Stimulated activated CD4-positive, alpha-beta T cell treated with anti-CD3 and anti-CD28 coated beads, Interleukin-1b, Interleukin-23, amount 100 ng/mL, for 1 hour (primary cell): ENCODE measurements at places on chromosomes 7 and 10.

GRCh38 chr10:91758303-91759146 lies 39.7 kb upstream of the TNKS2 start:
- no peak for DNase-seq

- DNase-seq: no peak
Observed at GRCh38 chr7:26293569-26294308, 2.1 kb downstream of the SNX10 start.

DNA sequence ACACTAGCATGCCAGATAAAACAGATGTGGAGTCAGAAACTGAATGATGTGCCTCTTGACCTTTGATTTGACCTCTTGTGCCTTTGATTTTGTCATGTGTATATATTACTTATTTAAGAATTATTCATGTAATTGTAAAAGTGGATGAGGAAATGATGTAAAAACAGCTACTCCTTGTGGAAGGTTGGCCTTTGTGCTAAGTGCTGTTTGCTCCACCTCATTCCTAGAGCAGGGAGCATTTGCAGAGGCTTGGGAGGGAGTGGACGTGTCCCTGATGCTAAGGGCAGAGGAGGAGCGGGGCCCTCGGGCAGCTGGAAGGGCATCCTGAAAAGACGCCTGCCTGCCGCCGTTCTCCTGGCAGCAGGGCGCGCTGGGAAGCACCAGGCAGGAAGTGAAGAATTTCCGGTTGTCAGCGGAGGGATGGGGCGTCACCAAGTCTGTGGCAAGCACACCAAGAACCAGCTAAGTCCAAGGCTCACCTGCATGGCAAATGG lies 197.6 kb upstream of the ZNF32 start:
- DNase-seq: peak; percentile 5

GRCh38 chr7:36281945-36282717 lies 107.5 kb upstream of the ANLN start:
- no peak for DNase-seq

DNA sequence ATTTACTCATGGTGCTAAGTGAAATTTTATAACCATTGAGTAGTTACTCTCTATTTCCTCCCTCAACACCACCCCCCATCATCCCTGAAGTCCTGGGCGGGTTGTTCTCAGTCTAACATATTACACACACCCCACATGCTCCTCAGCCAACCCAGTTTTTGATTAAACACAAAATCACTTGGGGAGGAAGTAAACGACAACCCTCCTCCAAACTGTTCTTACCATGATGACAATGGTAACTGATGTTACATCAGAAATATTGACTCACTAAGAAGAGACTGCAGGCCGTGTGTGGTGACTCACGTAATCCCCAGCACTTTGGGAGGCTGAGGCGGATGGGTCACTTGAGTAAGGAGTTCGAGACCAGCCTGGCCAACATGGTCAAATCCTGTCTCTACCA lies 44.2 kb downstream of the RAB11FIP2 start:
- DNase-seq: no peak

GRCh38 chr7:112495156-112495788 lies 14.5 kb downstream of the LSMEM1 start:
- no peak for DNase-seq

GRCh38 chr7:9691286-9691685 lies 1257.9 kb downstream of the NXPH1 start:
- DNase-seq: no peak

DNA sequence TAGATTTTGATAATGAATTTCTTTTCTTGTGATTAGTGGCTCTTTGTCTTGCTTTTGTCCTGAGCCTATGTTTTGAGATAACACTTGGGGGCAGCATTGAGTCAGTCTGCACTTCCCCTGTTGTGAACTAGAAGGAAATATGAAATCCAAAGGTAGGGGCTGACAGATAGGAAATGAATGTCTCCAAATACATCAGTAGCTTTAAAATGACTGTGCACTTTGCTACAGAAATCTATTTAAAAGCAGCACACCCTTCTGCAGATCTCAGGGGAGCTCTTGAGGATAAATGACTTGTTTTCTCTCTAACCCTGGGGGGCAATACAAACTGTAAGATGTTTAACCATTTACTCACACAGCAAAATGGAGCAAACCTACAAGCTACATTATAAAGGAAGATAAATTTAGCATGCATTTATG lies 176.0 kb upstream of the MYO3A start:
- no peak for DNase-seq

DNA sequence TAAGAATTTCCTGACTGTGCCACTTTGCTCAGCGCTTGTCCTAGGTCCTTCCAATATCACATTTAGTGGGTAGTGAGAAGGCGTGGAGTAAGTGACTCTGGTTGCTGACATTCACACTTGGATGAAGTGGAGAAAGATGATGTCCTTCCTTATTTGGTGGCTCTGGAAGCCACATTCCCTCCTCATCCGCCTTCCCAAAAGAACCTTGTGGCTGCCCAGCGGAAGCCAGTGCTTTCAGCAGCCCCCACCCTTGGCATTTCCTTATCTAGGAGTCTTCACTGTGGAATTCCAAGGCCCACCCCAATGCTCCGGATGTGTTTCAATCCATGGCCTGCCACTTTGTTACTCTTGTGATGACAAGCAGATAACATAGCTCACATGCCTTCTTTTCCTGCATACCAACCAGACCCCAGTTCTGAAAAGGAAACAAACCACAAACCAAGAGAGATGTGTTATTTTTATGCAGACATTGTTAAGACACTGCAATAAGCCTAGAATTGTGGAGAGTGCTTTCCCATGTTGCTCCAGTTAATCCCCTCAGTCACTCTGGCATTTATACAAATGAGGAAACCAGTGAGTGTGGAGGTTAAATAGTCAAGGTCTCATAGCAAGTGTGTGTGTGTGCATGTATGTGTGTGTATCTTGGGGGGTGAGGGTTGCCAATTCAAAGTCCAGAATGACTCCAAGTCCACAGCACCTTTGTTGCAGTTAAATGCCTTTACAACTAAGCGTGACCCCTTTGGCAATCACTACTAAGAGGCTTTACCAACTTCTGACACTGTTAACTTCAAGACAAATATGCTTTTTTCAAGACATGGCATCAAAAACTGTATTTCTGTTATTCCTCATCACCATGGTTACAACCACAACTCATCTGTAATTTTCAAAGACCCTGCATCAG lies 10.3 kb upstream of the ANKRD1 start:
- no peak for DNase-seq

- DNase-seq: no peak
Observed at GRCh38 chr7:136925044-136925443, 56.6 kb downstream of the CHRM2 start.

GRCh38 chr7:82714883-82715282 lies 271.3 kb upstream of the CACNA2D1 start:
- DNase-seq: no peak

GRCh38 chr10:77562742-77563141 lies 74.9 kb downstream of the KCNMA1 start:
- DNase-seq: no peak

DNA sequence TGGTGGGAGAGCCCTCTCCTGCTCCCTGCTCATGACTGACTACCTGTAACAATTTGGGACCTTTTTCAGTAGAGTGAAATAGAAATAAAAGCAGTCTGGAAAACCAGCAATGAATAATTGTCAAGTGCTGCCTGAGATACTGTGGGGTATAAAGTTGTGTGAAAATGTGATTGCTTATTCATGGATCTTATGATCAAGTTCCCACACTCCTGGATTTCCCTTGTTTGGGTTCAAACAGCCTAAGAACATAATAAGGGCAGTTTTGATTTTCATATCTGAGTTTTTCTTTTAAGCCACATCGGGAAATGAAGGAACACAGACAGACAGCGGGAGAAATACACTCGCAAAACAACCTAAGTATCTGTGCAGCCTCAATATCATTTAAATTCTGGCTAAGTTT lies 52.9 kb downstream of the CALD1 start:
- DNase-seq: no peak

DNA sequence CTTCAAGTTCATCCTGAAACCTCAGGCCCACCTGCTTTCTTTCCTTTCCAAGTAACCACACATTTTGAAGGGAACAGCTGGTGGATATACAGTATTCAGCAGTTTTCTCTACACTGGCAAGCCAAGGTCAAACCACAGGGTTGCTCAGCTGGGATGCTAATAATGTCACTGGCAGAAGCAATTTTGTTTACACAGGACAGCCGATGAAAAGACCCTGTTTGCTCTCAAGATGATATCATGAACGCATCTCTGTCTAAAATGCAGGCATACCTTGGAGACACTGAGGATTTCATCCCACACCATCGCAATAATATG lies 186.2 kb downstream of the USP6NL start:
- DNase-seq: no peak

GRCh38 chr10:97648562-97649404 lies 8.3 kb downstream of the PI4K2A start:
- DNase-seq: no peak

GRCh38 chr7:95471071-95471470 lies 14.7 kb upstream of the ASB4 start:
- no peak for DNase-seq

DNA sequence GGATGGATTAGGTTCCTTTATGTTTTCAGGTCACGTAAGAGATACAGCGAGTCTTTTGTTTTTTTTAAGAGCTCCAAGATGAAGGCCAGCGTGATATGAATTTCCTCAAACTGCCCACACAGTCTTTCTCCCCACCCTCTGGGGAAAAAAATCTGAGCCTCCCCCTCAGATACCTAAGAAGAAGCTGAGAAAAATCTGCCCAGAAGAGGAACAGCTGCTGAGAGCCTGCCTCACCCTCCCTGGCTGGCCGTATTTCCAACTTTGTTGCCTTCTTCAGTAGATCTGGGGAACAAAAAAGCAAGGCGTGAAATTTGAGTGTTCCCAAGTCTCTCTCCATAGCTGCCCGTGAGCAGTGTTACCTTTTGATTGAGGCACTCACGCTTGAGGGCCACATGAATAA lies 208.1 kb downstream of the KIAA1217 start:
- no peak for DNase-seq

GRCh38 chr10:6920072-6921019 lies 340.3 kb upstream of the PRKCQ start:
- peak; percentile 63 for DNase-seq

DNA sequence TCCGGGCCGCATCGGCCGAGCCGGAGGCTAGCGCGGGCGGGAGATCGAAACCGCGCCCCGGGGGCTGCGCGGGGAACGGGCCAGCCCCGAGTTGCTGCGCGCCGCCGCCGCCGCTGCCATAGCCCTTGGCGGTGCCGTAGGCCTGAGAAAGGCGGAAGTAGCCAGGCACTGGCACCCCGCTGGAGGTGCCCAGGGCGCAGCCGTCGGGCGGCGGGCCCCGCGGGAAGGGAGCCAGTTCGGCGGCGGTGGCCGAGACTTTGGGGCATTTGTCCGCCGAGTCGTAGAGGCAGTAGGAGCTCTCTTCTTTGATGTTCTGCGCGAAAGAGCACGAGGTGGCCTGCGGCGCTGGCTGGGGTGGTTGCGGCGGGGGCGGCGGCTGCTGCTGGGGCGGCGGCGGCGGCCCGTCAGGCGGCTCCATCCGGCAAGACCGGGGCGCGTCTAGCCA lies 587 bp downstream of the HOXA10 start:
- no peak for DNase-seq

- DNase-seq: no peak
Observed at GRCh38 chr10:13743101-13743693, 156.4 kb downstream of the PRPF18 start.

DNA sequence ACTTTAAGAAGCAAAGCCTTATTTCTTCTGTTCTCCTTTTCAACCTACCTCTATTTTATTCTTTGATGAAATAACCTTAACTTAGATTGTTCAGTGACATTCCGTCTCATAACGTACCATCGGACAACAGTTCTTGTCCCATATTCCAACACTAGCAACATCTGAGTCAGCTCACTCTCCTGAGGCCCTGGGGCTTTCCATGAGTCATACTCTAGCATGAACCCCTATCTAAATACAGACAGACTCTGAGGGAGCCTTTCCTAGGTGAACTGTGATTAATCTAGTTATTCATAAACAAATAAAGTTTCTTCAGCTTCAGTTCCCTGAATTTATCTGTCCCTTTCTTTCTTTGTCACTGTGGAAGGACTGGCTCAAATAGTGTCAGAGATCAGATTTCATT lies 168.7 kb upstream of the LYZL1 start:
- no peak for DNase-seq

DNA sequence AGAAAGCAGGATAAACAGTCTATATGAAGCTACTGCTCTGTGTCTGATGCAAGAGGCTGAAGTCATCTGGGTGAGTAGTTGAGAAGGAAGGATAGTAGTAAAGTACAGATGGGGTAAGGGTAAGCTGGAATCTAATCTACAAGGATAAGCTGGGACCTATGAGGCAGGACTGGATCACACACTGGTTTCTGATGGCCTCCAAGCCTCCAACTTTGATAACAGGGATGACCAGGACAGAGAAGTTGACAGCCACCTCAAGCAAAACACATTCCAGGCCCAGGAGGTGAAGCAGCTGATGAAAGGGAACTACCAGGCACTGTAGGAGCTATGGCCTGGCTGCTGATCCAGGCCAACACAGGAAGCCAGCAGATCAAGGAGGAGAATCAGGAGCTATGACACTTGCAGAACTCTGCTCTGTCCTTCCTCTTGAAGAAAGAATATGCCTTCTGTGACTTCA lies 278.1 kb upstream of the TMEM229A start:
- no peak for DNase-seq

DNA sequence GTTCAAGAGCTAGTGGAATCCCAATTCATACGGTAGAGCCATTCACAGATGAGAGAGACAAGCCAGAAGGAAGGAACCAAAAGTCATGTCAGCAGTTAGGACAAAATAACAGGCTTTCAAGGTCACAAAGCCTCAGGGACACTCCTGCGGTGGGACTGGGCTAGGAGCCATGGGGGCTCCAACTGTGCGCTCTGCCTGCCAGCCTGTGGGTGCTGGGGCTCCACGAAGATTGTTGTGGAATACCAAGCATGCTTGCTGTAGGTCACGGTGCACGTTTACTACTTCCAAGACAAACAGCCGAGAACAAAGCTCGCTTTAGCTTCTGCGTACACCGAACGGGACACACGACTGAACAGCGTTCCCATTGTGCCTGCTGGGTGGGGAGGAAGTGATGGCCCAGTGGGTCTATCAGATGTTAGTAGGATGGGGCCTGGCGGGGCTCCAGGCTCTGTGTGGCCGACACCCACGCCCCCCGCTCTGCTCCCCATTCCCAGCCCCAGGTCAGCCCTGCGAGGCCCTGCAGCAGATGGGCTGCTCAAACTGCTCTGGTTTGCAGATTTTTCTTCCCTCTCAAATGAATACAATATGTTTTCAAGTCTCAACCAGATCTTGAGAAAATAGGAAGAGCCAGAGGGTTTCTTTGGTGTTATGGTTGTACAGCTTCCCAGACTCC lies 158.9 kb downstream of the EGFR start:
- no peak for DNase-seq

GRCh38 chr10:97050205-97050745 lies 135.5 kb downstream of the SLIT1 start:
- DNase-seq: no peak

DNA sequence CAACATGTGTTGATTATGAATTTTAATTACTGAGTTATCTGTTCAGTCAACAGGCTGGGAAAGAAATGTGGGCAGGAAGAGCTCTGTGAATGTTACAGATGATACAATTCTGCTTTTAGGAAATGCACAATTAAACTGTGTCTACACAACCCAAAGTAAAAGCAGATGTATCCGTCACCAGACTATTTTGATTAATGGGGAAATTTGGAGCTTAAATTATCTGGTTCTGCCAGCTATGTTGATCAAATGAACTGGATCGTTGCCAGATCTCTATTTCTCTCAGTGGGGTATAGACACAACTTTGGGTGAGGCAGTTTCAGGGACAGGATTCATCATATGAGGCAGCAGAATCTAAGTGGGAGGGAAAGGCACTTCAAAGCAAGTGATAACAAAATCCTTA lies 136.5 kb downstream of the NEUROD6 start:
- no peak for DNase-seq
